ENCODE measurements at places on chromosomes 5 and 9.

- no peak for DNase-seq
These were observed 386.1 kb downstream of the NTRK2 start for GRCh38 chr9:85055506-85056202.

DNA sequence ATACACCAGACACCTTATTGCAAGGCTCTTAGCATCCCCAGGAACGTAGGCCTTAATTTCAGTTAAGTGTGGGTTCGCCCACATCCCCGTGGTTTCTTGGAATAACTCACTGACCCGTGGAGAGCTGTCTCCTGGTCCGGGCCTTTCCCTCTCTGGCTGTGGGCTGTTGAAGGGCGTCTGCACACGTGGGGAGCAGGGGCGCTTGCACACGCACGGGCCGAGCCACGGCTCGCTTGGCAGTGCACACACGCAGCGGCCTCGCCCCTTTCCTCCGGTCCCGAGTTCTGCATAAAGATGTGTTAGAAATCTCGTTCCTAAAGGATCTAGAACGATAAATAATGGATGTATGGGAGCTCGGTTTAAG, 141.9 kb downstream of the PBX3 start:
- DNase-seq, result no peak

- DNase-seq, result no peak
These were observed 899.9 kb downstream of the DTWD2 start for GRCh38 chr5:118088448-118088847.

- no peak for DNase-seq
These were observed 110.8 kb downstream of the HMHB1 start for GRCh38 chr5:143922718-143923117.

GRCh38 chr5:149414405-149415065, 35.4 kb upstream of the IL17B start:
- DNase-seq, result no peak

DNA sequence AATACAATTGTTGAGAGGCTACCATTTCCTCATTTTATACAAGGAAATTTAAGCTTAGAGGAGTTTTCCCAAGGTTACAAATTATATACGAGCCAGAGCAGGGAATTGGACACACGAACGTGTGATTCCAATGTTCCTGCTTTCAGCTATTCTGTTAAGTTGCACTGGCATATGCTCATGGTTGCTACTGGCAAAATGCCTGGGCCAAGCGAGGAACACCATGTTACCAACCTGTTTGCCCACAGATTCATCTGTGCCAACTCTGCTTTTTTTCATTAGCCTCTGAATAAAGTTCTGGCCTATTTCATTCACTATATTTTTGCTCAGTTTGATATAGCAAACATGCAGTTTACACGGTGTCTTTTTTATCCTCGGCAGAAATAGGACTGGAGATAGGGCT, 5.1 kb upstream of the C5orf46 start:
- no peak for DNase-seq

- DNase-seq, result no peak
These were observed 79.0 kb upstream of the RAI14 start for GRCh38 chr5:34576891-34577666.

DNA sequence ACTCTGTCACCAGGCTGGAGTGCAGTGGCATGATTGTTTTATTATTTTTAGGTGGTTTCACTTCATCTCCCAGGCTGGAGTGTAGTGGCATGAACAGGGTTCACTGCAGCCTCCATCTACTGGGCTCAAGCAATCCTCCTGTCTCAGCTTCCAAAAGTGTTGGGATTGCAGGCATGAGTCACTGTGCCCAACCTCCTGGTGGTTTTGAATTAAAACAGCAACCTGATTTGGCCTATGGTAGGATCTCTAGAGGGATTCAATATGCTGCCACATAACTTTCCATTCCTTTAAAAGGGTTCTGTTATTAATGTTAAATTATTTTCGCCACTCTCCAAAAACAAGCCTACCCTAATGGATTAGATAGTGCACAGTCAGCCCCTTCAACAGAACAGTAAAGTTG, 9.9 kb upstream of the HSPA4 start:
- no peak for DNase-seq

DNA sequence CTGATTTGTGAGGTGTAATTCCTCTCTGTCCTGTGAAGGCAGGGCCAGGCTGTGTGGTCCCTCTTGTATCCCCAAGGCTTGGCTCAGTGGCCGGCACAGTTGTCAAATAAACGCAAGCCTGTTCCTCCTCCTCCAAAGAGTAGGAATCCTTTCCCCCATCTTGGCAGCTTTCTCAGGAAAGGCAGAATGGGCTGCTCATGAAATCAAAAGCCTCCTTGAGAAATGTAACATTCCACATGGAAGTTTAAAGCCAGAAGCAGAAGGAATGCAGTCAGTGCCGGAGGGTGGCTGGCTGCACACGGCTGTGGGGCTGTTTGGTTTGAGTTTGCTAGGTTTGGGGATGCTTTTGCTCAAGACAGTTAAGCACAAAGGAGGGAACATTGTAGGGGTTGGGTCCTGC, 34.5 kb upstream of the MED10 start:
- DNase-seq, result no peak

- DNase-seq, result no peak
These were observed 111.5 kb downstream of the CDC42SE2 start for GRCh38 chr5:131375351-131375750.

DNA sequence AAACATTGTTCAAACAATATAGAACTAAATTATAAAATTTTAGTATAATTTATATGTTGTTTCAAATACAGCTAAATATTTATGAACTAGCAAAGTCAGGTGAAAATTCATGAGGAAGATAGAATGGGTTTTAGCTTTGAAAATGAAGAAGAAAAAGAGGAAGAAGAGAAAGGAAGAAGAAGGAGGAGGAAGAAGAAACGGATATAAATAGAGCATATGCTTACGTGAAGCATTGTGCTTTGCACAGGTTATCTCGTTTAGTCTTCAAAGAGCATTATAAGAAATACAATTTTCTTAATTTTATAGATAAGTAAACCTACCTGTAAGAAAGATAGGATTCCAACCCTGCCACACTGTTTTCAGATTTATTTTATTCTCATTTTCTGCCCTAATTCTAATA, 620.6 kb upstream of the DAB2 start:
- no peak for DNase-seq

DNA sequence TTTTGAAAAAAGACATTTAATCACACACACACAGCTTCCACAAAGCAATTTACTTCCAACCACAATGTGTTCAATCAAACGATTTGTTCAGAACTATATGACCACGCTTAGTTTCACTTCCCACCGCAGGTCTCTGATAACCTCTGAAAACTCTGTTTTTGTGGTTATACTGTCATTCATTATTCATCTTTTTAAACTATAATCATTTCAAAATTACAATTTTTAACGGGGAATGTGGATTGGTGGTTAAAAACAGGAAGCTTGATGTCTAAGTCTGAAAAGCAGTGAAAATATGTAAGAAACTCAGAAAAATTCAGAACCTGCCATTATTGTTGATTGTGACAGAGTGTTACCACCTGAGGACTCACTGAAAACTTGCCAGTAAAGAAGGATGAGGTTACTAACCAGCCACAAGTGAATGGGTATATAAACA, 12.7 kb upstream of the TMEM174 start:
- no peak for DNase-seq

- DNase-seq, result no peak
These were observed 50.9 kb downstream of the JAKMIP2 start for GRCh38 chr5:147731431-147732290.

GRCh38 chr5:13749766-13750165, 194.7 kb downstream of the DNAH5 start:
- DNase-seq, result no peak

Measured in hippocampal formation (tissue), 2 donors.